Activated CD8-positive, alpha-beta memory T cell treated with anti-CD3 and anti-CD28 coated beads, Interleukin-2, amount 10 ng/mL, durations not matched to agents 7 days and 5 days (primary cell): ENCODE measurements at places on chromosomes 5 and 9.

GRCh38 chr5:150853561-150853960 is 7.2 kb downstream of the IRGM start:
- DNase-seq, result no peak

DNA sequence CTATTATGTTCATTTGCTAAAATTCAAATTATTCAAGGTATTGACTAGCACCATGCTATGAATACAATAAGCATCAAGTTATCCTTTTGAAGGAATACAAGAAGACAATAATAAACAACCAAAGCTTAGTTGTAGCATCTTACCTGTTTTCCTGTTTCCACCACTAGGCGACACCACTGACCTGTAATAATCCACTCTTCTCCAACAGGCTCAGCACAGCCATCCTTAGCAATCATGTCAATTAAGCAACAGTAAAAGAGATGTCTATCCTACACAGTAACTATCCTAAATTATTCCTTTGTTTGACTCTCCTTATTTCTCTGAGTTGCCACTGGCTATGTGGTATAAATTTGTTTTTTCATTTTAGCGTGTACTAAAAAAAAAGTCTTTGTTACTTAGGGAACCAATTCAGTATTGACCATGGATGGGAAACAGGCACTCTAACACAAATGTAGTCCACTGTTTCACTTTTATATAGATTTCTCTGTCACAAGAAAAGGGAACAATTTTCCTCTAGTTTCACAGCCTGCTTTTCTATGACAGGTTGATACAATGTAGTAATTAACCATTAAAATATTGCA is 46.2 kb downstream of the PCA3 start:
- DNase-seq, result no peak

- DNase-seq, result no peak
Measured at GRCh38 chr9:99445920-99446319, 223.8 kb downstream of the SEC61B start.

DNA sequence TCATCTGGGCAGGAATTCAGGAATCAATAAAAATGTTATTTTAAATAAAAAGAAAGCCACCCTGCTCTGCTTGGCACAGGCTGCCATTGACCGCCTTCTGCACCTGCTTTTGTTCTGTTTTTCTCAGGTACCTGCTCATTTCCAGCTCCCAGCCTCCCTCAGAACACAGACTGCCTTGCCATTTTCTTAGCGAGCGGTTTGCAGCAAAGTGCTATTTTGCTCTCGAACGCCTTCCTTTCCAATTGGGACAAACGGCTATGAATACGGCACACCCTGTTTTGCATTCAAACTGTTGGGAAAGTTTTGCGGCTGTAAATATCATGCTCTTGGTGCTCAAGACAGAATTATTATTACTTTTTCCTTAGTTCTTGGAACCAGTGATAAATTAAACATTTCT is 25.1 kb upstream of the FCN1 start:
- DNase-seq, result no peak
